ENCODE measurements at places on chromosomes 3 and 15.

DNA sequence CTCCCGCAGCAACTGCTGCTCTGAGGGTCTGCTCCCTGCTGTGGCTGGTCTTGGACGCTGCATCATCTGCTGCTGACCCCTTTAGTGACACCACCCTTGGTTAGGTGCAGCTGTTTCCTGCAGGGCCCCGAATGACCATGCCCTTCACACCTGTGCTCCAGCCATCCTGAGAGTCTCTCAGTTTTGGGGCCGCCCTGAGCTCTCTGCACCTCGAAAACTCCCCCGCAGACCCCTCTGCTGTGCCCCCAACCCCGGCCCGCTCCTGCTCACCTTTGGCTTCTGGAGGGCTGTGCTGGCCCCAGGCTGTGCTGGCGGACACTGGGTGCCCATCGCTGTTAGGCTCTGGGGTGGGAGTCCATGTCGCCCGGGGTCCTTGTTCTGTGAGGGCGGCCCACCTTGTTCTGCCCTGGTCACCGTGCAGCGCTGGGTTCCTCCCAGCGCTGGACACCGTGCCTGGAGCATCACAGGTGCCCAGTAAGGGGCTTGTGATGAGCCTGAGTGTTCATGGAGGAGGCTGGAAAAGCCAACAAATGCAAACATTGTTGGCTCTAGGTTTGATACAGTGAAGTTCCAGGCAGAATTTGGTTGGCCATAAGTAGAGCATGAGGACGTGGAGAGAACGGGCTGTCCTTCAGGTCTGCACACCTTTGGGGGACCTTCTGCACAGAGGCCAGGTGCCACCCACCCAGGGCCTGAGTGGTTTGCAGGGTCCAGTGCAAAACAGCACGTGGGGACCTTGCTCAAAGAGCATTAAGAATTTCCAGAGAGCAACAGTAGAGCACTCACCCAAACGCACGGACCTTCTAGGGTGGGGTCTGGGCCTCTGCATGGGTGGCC, 12.3 kb downstream of the ABTB1 start:
- no peak for DNase-seq

DNA sequence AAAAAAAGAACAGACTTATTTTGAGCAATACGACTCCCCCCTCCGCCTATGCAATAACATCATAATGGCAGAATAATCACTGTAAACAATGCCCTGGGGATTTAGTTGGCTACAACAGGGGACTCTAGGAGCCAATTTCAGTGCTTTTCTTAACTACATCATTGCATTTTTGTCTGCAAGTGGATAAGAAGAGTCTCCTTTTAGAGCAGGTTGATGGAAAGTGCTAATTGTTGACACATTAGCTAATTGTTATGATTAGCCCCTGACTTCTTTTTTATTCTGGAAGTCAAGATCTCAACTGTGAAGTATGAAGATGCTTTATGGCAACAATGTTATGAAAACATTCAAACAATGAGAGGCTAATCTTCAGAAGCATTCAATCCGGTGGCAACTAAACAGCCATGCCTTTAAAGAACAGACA, 121.2 kb downstream of the MECOM start:
- DNase-seq: no peak

GRCh38 chr3:463252-464192, 267.0 kb downstream of the CHL1 start:
- DNase-seq: no peak

DNA sequence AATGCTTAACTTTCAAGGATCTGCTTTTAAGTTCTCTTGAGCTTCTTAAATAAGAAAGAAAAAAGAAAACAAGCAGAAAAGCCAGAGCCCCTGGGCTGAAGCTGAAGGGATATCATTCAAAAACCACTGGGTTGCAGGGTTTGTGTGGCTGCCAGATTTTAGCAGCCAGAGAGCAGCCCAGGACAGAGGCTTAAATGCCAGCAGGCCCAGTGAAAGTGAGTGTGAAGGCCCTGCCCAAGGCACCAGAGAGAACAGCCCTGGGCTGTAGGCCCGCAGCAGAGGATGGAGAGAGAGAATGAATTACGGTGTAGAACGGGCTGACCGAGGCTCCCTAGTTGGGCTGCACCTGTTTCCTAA, 106.3 kb upstream of the BOC start:
- no peak for DNase-seq

GRCh38 chr3:177039490-177040274, 157.6 kb downstream of the TBL1XR1 start:
- DNase-seq: no peak

GRCh38 chr15:39629371-39629770, 48.5 kb downstream of the THBS1 start:
- no peak for DNase-seq

DNA sequence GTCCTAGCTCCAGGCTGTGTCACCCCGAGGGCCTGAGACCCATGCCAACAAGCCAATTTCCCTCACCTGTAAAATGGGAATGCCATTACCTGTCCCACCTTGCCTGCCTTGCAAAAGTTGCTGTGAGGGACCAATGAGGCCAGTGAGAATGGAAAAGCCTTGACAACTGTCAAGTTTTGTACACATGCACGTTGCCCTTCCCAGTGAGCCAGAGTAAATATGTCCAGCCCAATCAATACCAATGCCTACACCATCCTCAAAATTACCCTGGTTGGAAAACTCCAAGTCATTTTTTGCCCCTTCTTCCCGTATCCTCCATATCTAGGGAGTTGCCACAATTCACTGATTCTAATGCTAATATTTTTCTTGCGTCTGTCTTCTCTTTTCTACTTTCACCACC, 73.5 kb upstream of the RASGRF1 start:
- no peak for DNase-seq

- peak; percentile 30 for DNase-seq
Measured at GRCh38 chr15:71278989-71279756, 163.9 kb downstream of the THSD4 start.

DNA sequence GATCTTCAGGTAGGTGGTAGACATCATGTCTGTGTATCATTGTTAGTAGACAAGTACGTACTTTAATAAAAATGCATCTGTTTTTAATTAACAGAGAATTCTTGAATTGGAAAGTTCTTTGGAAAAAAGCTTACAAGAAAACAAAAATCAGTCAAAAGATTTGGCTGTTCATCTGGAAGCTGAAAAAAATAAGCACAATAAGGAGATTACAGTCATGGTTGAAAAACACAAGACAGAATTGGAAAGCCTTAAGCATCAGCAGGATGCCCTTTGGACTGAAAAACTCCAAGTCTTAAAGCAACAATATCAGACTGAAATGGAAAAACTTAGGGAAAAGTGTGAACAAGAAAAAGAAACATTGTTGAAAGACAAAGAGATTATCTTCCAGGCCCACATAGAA, 149.1 kb upstream of the LRRFIP2 start:
- no peak for DNase-seq

- no peak for DNase-seq
Measured at GRCh38 chr3:29181872-29182271, 99.0 kb upstream of the RBMS3 start.

GRCh38 chr3:22585911-22586310, 617.2 kb upstream of the UBE2E2 start:
- no peak for DNase-seq

- DNase-seq: no peak
Measured at GRCh38 chr15:68653801-68654200, 75.0 kb downstream of the CORO2B start.

DNA sequence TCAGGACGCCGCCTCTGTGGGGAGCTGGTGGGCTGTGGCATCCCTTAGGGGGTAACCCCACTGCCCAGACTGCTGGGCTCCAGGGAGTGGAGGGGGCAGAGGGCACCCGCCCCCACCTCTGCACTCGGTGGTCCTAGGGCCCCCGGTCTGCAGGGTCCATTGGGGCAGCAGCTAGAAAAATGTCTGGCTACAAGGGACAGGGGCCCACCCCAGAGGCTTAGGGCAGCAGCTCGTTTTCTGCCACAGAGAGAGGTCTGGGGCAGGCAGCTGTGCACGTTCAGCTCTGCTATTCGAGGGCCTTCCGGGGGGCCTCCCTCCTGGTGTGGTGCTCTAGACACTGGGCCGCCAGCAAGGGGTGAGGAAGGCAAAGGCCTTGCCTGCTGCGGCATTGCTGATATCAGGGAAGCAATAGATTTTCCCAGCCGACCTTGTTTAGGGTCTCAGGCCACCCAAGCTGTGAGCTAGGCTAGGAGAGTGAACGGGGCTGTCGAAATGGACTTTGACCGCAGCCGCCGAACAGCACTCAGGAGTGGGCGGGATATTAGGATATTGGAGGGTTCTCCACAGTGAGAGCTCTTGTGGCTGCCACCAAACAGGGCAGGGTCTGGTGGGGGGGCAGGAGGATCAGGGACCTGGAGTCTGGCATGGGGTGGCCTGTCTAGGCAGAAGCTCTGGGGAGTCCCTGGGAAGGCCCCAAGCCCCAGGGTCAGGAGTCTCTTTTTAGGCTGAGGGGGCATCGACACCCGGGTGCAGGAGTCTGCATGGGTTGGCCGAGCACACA, 61.4 kb upstream of the KLF13 start:
- DNase-seq: no peak

- no peak for DNase-seq
Measured at GRCh38 chr3:193039058-193039457, 121.4 kb upstream of the MB21D2 start.

DNA sequence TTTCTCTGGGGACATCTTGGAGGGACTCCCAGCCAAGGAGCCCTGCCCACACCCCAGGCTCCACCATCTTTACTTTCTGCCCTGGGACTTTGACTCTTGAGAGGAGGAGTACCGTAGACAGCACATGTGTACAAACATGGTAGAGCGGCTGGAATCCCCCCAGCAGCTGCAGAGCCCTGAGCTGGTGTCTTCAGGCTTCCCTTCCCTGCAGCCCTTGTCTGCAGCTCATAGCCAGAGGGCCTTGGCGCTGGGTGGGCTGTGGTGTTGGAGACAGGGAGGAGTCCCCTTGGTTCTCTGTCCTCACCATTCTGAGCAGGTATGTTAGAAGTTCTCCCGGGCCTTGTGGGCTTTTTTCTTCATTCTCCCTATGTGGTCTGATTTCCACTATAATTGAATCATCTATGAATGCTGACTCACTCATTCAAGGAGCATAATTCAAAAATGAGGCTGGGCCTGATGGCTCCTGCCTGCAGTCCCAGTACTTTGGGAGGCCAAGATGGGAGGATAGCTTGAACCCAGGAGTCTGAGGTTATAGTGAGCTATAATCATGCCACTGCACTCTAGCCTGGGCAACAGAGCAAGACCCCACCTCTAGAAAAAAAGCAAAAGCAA, 97.8 kb upstream of the MEF2A start:
- no peak for DNase-seq

DNA sequence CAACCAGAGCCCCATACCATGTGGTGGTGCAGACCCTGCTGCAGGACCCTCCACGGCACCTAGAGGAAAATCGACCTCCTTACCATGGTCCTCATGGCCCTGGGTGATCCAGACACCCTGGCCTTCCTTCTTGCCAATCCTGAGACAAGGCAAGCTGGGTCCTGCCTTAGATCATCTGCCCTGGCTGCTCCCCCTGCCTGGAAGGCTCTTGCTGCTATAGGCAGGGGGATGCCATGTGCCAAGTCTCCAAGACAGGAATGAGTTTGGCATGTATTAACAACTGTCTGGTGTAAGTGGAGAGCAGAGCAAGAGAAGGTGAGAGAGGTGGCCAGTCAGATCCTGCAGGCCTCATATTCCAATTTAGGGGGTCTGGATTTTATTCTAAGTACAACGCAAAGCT, 7.5 kb downstream of the HEG1 start:
- DNase-seq: no peak

- DNase-seq: no peak
Measured at GRCh38 chr3:52019352-52020080, 23.8 kb upstream of the RPL29 start.

GRCh38 chr3:51703761-51704510, 2.9 kb upstream of the GRM2 start:
- DNase-seq: no peak

GRCh38 chr3:168275662-168276061, 179.9 kb upstream of the GOLIM4 start:
- no peak for DNase-seq

GRCh38 chr3:188197388-188197847, 43.5 kb downstream of the LPP start:
- DNase-seq: peak; percentile 34

- no peak for DNase-seq
Measured at GRCh38 chr15:47577461-47577860, 139.8 kb upstream of the SEMA6D start.

GRCh38 chr15:101672298-101672697, 20.1 kb upstream of the TM2D3 start:
- no peak for DNase-seq

DNA sequence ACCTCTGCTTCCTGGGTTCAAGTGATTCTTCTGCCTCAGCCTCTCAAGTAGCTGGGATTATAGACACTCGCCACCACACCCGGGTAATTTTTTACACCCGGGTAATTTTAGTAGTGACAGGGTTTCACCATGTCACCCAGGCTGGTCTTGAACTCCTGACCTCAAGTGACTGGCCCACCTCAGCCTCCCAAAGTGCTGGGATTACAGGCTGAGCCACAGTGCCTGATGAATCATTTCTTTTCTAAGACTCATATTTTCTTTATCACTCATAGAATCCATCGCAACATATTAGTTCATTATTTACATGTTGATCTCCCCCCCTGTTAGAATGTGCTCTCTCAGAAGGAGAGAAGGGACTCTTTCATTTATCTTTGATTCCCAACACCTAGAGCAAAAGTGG, 109.5 kb upstream of the PTPRG start:
- no peak for DNase-seq

GRCh38 chr3:22714749-22715148, 488.4 kb upstream of the UBE2E2 start:
- DNase-seq: no peak

- peak; percentile 80 for DNase-seq
Measured at GRCh38 chr3:152183473-152183872, 85.3 kb upstream of the MBNL1 start.

DNA sequence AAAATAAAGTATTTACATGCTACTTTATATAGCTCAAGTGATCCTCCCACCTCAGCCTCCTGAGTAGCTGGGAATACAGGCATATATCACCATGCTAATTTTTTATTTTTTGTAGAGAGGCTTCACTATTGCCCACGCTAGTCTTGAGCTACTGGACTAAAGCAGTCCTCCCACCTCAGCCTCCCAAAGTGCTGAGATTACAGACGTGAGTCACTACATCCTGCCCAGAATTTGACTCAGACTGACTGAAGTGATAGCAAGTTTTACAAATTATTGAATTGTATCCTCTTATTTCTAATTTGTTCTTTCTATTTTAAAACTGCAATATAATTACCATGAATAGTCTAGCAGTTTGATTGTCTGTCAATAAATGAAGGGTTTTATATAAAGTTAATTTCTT, 210.3 kb upstream of the CGNL1 start:
- DNase-seq: no peak
